Vagina (tissue), 2 donors: ENCODE measurements at places on chromosomes 7 and 10. TPM values are rescaled to one million over a fixed set of nuclear protein-coding genes. Genes with fewer than 3 reads are reported as not detected.

Gene COL28A1
- total RNA-seq, result 5.4 TPM

Gene ZNF365
- 0.74 TPM for total RNA-seq

Gene DYNC1I1
- 12.0 TPM for total RNA-seq

DNA sequence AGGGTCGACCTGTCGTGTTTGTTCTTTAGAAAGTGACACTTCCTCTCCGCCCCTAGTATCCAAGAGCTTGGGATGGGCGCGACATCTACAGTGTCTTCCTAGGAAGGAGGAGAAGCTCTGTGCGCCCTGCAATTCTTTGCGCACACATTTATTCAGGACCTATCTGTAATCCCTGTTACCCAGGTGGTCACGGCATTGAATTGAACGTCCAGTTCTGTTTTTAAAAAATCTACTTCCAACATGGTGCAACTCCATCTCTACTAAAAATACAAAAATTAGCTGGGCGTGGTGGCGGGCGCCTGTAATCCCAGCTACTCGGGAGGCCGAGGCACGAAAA lies 606 bp upstream of the LAMB1 start:
- H3K4me1 ChIP-seq, result peaks cover 28% of the 10 kb centered on the region
- no peak for DNase-seq
- H3K27me3 ChIP-seq, result no peaks in the 10 kb centered on the region
- H3K36me3 ChIP-seq, result no peaks in the 10 kb centered on the region

DNA sequence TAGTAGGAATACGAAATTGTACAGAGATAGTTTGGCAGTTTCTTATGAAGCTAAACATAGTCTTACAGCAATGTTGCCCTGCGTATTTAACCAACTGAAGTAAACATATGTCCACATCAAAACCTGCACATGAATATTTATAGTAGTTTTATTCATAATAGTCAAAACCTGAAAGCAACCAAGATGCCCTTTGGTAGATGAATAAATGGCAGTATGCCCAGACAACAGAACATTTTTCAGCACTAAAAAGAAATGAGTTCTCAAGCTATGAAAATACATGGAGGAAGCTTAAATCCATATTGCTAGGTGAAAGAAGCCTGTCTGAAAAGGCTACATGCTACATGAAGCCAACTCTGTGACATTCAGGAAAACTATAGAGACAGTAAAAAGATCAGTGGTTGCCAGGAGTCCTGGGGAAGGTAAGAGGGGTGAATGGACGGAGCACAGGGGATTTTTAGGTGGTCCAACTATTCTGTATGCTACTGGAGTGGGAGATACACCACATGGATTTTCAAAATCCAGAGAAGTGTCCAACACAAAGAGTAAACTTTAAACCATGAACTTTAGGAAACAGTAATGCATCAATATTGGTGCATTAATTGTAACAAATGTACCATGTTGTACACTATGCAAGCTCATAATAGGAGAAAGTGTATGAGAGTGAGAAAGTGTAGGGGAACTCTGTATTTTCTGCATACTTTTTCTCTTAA lies 17.6 kb downstream of the GPRIN2 start:
- H3K36me3 ChIP-seq, result no peaks in the 10 kb centered on the region
- peaks cover 13% of the 10 kb centered on the region for H3K4me1 ChIP-seq
- no peak overlapping the region for H3K4me3 ChIP-seq
- no peak for DNase-seq

- H3K27ac ChIP-seq, result no peak overlapping the region
- DNase-seq, result no peak
- no peaks in the 10 kb centered on the region for H3K27me3 ChIP-seq
- no peak overlapping the region for H3K4me3 ChIP-seq
- peaks cover 6% of the 10 kb centered on the region for H3K4me1 ChIP-seq
Observed at GRCh38 chr7:22827563-22827962, 4.9 kb upstream of the TOMM7 start.

DNA sequence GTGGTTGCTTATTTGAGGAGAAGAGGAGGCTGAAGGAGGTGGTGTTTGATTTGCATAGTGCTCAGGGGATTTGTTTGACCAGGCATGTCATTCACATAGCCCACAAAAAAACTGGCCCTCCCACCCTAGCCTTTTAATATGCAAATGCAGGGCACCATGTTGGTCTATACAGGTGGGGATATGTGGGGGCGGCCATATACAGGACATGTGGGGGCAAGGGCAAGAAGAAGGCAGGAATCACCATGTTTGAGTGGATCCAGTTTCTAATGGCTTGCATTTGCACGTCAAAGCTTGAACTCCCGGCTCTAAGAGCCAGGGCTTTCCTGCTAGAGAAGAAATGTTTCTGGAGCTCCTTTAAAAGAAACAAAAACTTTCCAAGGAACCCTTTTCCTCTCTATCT lies 541.0 kb downstream of the ZWINT start:
- no peaks in the 10 kb centered on the region for H3K4me1 ChIP-seq
- DNase-seq, result no peak
- H3K27me3 ChIP-seq, result no peaks in the 10 kb centered on the region
- H3K36me3 ChIP-seq, result no peaks in the 10 kb centered on the region

GRCh38 chr7:134755422-134756022 lies 23.9 kb upstream of the CALD1 start:
- no peaks in the 10 kb centered on the region for H3K4me1 ChIP-seq
- no peaks in the 10 kb centered on the region for H3K36me3 ChIP-seq
- H3K4me3 ChIP-seq, result no peak overlapping the region
- no peak overlapping the region for H3K27ac ChIP-seq

- no peak overlapping the region for H3K4me3 ChIP-seq
- H3K4me1 ChIP-seq, result no peaks in the 10 kb centered on the region
- H3K27ac ChIP-seq, result no peak overlapping the region
Observed at GRCh38 chr10:62788861-62789467, 15.6 kb upstream of the ADO start.

DNA sequence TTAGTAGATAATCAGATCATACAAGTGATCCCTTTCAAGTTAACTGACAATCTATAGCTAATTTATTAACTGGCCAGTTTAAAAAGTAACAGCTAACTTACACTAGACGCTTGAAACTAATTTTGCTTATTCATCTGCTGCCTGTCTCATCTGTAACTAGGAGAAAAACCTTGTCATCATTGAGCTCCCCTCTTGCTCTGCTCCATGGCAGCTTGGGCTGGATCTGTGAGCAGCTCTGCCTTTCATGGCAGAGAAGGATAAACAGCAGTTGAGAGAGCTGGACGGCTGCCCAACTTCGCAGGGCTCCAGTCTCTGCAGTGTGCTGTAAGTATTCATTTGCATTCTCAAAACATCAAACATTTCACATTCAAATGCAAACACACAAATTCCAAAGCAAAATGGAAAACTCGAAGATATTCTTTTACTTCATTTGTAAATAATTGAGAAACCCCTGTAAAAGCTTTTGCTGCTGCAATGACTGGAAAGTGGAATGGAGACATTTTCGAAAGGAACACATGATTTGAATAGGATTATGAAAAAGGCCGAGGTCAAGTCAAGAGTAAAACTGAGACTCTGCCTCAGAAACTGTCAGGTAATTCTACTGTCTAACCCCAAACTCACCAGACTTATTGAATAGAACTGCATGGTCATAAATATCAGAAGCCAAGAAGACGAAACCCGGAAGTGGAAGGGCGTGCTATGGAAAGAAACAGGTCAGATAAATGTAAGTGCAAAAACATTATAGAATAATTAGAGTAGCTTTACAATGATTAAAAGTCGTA lies 17.6 kb downstream of the SLC35B4 start:
- H3K4me1 ChIP-seq, result no peaks in the 10 kb centered on the region
- H3K27me3 ChIP-seq, result no peaks in the 10 kb centered on the region
- DNase-seq, result no peak

- no peaks in the 10 kb centered on the region for H3K36me3 ChIP-seq
- H3K4me3 ChIP-seq, result no peak overlapping the region
- H3K27ac ChIP-seq, result peak overlapping the region; percentile 40
- no peaks in the 10 kb centered on the region for H3K27me3 ChIP-seq
Observed at GRCh38 chr10:79088176-79088575, 19.4 kb downstream of the ZMIZ1 start.

GRCh38 chr10:100969187-100970075 lies at the start of gene SEMA4G:
TSS of gene SEMA4G (plus strand) at chr10:100969504. CDS start at chr10:100972913, 3,409 bp downstream.
- H3K4me3 ChIP-seq, result peak within 1 kb of the TSS; percentile 72
- H3K27ac ChIP-seq, result no peak within 1 kb of the TSS
- DNase-seq, result no peak
- peaks cover 15% of the 10 kb centered on the region for H3K4me1 ChIP-seq
- no peaks in the 10 kb centered on the region for H3K27me3 ChIP-seq

GRCh38 chr7:134942690-134943466 lies 43.4 kb upstream of the AGBL3 start:
- no peak for DNase-seq
- no peak overlapping the region for H3K27ac ChIP-seq

- no peak for DNase-seq
- no peak overlapping the region for H3K27ac ChIP-seq
- H3K36me3 ChIP-seq, result no peaks in the 10 kb centered on the region
- H3K27me3 ChIP-seq, result no peaks in the 10 kb centered on the region
- H3K4me1 ChIP-seq, result peaks cover 8% of the 10 kb centered on the region
Observed at GRCh38 chr10:128008521-128009250, 101.8 kb downstream of the PTPRE start.

DNA sequence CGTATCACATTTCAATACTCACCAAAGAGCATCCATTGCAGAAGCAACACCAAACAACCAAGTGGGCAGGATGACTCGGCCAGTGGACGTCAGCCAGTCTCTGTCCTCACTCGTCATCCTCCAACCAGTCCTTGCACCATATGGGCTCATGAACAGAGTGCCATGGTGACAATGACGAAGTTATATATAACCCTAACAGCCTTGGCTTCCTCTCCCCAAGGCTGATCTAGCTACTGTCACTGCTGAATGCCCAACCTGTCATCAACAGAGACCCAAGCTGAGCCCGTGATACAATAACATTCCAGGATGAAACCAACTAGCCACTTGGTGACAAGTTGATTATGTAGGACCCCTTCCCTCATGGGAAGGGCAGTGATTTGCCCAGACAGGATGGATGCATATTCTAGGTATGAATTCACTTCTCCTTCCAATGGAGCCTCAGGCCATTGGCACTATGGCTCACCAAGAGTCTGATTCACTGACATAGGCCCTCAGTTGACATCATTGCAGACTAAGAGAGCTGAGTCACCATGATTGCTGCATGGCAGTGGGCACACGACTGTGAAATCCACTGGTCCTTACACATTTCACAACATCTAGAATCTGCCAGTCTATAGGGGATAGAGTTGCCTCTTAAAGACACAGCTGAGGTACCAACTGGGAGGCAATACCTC lies 26.3 kb upstream of the PPIF start:
- H3K27ac ChIP-seq, result no peak overlapping the region
- no peaks in the 10 kb centered on the region for H3K27me3 ChIP-seq
- no peaks in the 10 kb centered on the region for H3K36me3 ChIP-seq
- peaks cover 48% of the 10 kb centered on the region for H3K4me1 ChIP-seq
- no peak overlapping the region for H3K4me3 ChIP-seq

DNA sequence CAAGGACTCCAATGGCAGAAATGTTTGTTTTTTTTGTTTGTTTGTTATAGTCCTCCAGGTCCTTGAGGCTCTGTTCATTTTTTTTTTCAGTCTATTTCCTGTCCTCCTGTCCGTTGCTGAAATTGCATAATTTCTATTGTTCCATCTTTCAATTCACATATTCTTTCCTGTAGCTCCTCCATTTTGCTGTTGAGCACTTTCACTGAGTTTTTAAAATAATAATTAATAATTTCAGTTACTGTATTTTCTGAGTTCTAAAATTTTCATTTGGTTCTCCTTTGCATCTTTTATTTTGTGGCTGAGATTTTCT lies 202.3 kb upstream of the AGR3 start:
- no peaks in the 10 kb centered on the region for H3K27me3 ChIP-seq
- no peaks in the 10 kb centered on the region for H3K36me3 ChIP-seq
- H3K27ac ChIP-seq, result no peak overlapping the region
- no peaks in the 10 kb centered on the region for H3K4me1 ChIP-seq
- no peak for DNase-seq
- no peak overlapping the region for H3K4me3 ChIP-seq

DNA sequence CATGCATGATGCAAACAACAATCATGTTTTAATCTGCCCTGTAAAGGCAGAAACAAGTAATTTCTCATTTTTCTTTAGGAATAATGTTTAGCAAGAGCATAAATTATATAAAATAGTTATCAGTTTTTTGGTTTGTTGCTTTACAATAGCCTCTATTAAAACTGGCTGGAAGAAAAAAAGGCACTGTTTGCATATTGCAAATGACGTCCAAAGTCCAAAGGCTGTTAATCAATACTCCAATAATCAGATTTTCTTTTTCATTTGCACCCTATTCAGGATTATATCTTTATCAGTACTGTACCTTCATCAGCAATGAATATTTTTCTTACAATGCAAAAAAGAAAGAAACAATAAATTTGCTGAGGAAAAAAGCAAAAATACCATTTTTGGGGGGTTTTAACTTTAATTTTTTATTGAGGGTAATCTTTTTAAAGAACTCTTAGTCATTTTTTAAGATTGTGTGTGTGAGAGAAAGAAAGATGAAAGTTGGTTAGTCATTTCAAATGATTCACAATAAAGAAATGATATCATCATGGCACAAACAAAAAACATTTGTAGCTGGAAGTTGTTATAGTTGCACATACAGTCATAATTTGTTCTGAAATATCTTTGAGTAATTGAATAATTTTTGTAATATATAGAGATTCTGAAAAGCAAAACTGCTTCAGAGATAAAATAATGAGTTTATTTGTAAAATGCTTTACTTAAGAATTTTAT lies 44.4 kb upstream of the AKR1C2 start:
- no peaks in the 10 kb centered on the region for H3K36me3 ChIP-seq
- H3K27ac ChIP-seq, result no peak overlapping the region
- DNase-seq, result no peak
- H3K27me3 ChIP-seq, result no peaks in the 10 kb centered on the region
- peaks cover 4% of the 10 kb centered on the region for H3K4me1 ChIP-seq
- H3K4me3 ChIP-seq, result no peak overlapping the region

DNA sequence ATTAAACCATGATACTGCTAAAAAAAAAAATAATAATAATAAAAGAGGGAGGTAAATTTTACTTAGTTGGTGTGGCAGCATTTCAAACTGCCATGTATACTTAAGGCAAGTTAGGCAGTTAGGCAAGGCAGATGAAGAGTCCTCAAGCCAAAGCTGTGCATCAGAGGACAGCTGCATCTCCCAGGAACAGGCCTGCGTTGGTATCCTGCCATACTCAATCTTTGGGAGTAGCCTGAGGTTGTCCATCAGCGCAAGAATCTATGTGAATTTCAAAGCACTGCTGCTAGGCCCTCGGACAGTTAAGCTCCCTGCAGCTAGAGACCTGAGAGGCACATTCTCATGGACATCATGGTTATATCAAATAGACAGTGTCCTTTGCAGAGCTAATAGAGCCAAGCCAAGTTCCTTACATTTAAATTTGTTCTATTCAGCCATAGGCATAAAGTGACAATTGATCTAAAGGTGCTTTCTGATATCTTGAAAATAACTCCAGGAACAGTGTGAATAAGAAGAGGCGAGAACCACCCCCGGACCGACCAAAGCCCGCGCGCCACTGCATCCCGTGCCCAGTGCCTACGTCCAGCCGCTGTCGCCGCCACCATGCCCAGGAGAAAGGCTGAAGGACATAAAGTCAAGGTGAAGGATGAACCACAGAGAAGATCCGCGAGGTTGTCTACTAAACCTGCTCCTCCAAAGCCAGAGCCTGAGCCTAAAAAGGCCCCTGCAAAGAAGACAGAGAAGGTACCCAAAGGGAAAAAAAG lies 310.6 kb downstream of the SEMA3D start:
- H3K36me3 ChIP-seq, result no peaks in the 10 kb centered on the region
- H3K4me1 ChIP-seq, result no peaks in the 10 kb centered on the region
- DNase-seq, result no peak
- no peaks in the 10 kb centered on the region for H3K27me3 ChIP-seq

GRCh38 chr7:128874140-128875031 lies 11.7 kb downstream of the ATP6V1F start:
- H3K36me3 ChIP-seq, result no peaks in the 10 kb centered on the region
- H3K4me3 ChIP-seq, result no peak overlapping the region
- no peaks in the 10 kb centered on the region for H3K27me3 ChIP-seq
- no peak overlapping the region for H3K27ac ChIP-seq

GRCh38 chr10:61052469-61053205 lies 108.7 kb upstream of the RHOBTB1 start:
- no peak overlapping the region for H3K4me3 ChIP-seq
- no peak overlapping the region for H3K27ac ChIP-seq
- H3K27me3 ChIP-seq, result no peaks in the 10 kb centered on the region
- H3K4me1 ChIP-seq, result no peaks in the 10 kb centered on the region
- DNase-seq, result no peak
